ENCODE measurements at places on chromosomes 3 and 15. TPM values are rescaled to one million over a fixed set of nuclear protein-coding genes. Genes with fewer than 3 reads are reported as not detected.

DNA sequence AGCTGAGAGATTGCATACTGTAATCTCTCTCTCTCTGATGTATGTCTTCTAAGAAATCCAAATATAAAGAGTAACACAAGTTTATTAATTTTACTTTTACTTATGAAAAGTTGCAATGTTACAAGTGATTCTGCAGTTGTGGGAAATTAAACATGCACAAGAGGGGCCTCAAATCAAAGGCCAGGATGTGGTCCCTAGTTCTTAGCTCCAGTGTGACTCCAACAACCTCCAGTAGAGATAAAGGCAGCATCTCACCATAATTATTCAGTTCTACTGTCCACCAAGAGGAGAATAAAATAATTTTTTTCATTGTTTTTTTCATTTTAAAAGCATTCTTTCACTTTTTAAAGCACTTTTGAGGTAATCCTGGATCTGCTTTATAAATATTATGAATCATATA is 223.3 kb downstream of the RAP2B start:
- H3K27me3 ChIP-seq: no peaks in the 10 kb centered on the region
- H3K4me1 ChIP-seq: no peaks in the 10 kb centered on the region
- no peak overlapping the region for H3K27ac ChIP-seq
- DNase-seq: no peak
- H3K4me3 ChIP-seq: no peak overlapping the region

Gene NDUFB5
- total RNA-seq: 126 TPM

DNA sequence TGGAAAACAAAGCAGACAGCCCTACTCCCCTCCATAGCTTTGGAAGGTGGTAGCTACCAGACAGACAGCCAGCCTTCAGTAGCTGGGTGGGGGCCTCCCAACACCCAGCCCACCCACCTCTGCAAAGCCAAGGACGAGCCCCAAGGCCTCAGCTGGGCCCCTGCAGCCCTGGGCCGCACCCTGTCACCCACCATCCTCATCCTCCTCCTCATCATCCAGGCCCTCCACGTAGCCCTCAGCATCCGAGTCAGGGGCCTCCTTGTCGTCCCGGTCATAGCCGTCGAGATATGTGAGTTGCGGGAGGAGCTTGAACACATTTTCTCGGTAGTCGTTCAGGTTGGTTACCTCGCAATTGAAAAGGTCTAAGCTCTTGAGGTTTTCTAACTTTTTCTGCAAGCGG is 36.5 kb downstream of the ANP32A start:
- no peak overlapping the region for H3K4me3 ChIP-seq
- H3K27ac ChIP-seq: no peak overlapping the region
- no peaks in the 10 kb centered on the region for H3K27me3 ChIP-seq
- peaks cover 44% of the 10 kb centered on the region for H3K36me3 ChIP-seq

DNA sequence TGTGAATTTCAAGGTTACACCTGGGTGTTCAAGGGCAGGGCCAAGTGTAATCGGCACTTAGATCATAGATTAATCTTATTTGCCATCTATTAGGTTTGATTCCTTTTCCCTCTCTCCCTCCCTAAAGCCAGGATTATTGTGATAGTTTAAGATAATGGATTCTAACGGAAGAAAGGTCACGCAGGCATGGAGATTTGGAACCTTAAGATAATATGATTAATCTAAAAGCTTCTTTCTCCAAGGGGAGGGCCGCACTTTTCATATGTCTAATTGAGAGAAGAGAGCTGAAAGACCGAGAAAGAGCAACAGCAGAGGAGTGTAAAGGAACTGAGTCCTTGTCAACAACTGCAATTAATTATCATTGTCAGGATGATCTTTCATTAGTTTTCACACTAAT is 858.8 kb upstream of the NR2F2 start:
- no peak overlapping the region for H3K27ac ChIP-seq
- no peak for DNase-seq
- no peaks in the 10 kb centered on the region for H3K4me1 ChIP-seq
- no peaks in the 10 kb centered on the region for H3K36me3 ChIP-seq

DNA sequence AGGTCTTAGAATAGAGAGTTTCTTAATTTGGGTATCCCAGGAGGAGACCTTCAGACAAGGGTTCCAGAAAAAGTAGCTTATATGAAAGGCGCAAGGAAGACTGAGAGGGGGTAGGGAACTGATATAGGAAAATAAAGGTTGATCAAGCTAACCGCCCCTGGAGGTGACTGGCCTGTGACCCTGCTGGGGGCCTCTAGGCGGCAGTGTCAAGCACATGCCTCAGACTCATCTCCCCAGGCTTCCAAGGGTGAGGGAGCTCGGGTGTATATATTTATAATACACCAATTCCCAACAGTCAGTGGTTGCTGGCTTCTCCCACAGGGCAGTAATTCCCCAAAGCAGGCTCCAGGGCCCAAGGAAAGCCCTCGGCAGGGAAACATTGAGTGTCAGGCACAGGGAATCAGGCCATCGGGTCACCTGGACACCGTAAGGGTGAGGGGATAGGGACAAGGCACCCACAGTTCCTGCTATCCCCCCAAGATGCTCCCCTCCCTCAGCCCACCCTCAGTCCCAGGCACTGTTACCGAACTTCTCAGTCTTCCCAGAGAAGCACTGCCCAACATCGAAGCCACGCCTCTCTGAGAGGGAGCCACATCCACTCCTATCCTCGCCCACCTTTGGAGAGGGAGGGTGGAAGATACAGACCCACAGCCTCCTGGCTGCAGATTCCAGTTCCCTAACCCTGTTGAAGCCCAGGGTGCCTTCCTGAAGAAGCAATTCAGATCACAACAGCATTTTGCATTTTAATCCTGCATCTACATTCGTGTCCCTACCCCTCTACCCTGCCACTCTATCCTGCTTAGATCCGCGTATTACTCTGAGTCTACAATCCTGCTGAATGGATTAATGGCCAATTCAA is 19.5 kb upstream of the CAV3 start:
- no peaks in the 10 kb centered on the region for H3K36me3 ChIP-seq
- H3K27me3 ChIP-seq: no peaks in the 10 kb centered on the region
- no peak overlapping the region for H3K4me3 ChIP-seq
- H3K4me1 ChIP-seq: peaks cover 14% of the 10 kb centered on the region
- H3K27ac ChIP-seq: no peak overlapping the region

DNA sequence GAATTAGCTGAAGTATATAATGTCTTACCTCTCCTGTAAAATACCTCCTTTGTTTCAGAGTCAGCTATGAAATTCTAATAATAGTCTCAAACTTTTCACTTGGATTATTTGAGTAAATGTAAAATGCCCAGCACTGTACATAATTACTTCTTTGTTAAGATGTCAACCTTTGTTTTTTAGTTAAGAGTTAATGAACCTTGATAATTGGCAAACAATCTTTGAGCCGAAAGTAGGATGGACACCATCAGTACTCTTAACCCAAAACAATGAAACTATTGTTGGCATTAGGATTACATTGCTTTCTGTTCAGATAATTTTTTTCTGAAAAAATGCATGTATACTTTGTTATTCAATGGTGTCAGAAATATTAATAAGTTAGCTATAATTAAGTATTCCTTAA is 3.0 kb upstream of the NECTIN3 start:
- no peaks in the 10 kb centered on the region for H3K27me3 ChIP-seq
- no peak overlapping the region for H3K4me3 ChIP-seq
- H3K27ac ChIP-seq: no peak overlapping the region
- H3K4me1 ChIP-seq: peaks cover 10% of the 10 kb centered on the region

Gene BCHE
- not detected for total RNA-seq

Gene PLCD1
- 18.5 TPM for total RNA-seq

Gene MCF2L2
- 3.9 TPM for total RNA-seq

Gene PPP1R14D
- 0.33 TPM for total RNA-seq

- H3K36me3 ChIP-seq: no peaks in the 10 kb centered on the region
- DNase-seq: no peak
- no peak overlapping the region for H3K4me3 ChIP-seq
- H3K4me1 ChIP-seq: no peaks in the 10 kb centered on the region
- H3K27ac ChIP-seq: no peak overlapping the region
Measured at GRCh38 chr3:174495311-174495710, 363.8 kb upstream of the NAALADL2 start.

Gene LTF
- not detected for total RNA-seq

- no peaks in the 10 kb centered on the region for H3K36me3 ChIP-seq
- H3K4me3 ChIP-seq: no peak overlapping the region
- H3K27me3 ChIP-seq: no peaks in the 10 kb centered on the region
- DNase-seq: no peak
- no peak overlapping the region for H3K27ac ChIP-seq
- H3K4me1 ChIP-seq: no peaks in the 10 kb centered on the region
Measured at GRCh38 chr3:67037615-67038014, 39.5 kb downstream of the KBTBD8 start.

DNA sequence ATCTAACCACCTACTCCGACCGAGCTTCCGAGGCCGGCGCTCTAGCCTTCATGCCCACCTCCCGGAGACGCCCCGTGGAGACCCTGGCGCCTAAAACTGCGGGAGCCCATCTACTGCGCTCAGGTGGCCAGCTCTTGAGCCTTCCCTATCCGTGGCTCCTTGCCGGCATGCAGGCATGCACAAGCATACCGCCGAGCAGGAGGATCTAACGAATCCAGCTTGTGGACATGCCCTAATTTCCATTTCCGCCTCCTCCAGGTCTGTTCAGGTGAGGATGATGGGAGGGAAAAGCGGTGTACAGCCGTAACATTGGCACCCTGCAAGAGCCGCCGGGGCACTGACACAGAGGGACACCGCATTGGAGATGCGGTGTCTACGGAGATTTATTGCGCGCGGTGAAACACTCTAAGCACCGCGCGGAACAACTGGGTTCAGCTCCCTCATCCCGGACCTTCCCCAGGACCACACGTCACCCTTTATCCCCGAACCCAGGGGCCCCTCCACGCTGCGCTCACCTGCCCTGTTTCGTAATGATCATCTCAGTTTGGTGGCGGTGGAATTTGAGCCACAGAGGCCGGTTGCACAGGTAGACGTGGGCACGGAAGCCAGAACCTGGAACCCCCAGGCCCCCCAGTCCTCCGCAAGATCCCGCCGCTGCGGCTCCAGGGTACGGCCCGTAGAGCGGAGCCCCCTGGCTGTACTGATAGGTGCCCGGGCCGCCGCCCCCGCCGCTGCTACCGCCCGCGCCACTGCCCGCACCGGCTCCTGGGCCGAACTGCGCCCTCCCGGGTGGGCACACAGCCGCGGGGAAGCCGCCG is 1.0 kb downstream of the EOMES start:
- H3K36me3 ChIP-seq: no peaks in the 10 kb centered on the region
- H3K27me3 ChIP-seq: peaks cover 8% of the 10 kb centered on the region
- H3K4me3 ChIP-seq: peak overlapping the region; percentile 83
- H3K4me1 ChIP-seq: 0 out of 2 replicates have a peak, but pooled peaks cover 8% of the 10 kb centered on the region

Gene CCR3
- not detected for total RNA-seq

- H3K27ac ChIP-seq: no peak overlapping the region
- H3K4me3 ChIP-seq: no peak overlapping the region
- no peaks in the 10 kb centered on the region for H3K36me3 ChIP-seq
- DNase-seq: no peak
- peaks cover 5% of the 10 kb centered on the region for H3K4me1 ChIP-seq
- no peaks in the 10 kb centered on the region for H3K27me3 ChIP-seq
Measured at GRCh38 chr3:115113367-115113766, 33.7 kb downstream of the ZBTB20 start.

DNA sequence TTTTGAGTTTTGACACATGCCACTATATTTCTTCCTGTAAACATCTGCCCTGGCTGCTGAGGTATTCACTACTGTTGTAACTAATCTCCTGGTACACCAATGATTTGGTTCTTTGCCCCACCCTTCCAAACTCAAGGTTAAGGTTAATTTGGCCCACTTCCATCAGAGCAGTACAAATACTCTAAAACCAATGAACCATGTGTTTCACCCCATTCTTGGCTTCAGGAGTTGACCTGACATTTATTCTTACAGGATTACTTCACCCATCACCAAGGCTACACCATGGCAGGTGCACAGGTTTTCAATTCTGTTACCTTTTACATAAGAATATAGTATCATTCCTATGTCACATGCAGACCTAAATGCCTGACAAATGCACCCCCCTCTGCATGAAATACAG is 1179.9 kb downstream of the ZPLD1 start:
- no peak for DNase-seq
- H3K36me3 ChIP-seq: no peaks in the 10 kb centered on the region
- H3K4me3 ChIP-seq: no peak overlapping the region
- H3K27ac ChIP-seq: no peak overlapping the region
- H3K4me1 ChIP-seq: no peaks in the 10 kb centered on the region

DNA sequence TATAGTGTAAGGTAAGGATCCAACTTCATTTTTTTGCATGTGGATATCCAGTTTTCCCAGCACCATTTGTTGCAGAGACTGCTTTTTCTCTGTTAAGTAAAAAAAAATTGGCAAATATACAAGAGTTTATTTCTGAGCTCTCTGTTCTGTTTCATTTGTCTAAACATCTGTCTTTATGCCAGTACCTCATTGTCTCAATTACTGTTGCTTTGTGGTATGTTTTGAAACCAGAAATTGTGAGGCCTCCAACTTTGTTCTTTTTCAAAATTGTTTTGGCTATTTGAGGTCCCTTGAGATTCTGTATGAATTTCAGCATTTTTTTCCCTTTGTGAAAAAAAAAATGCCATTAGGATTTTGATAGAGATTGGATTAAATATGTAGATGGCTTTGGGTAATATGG is 150.5 kb downstream of the MINAR1 start:
- no peaks in the 10 kb centered on the region for H3K36me3 ChIP-seq
- H3K4me3 ChIP-seq: no peak overlapping the region
- peaks cover 53% of the 10 kb centered on the region for H3K27me3 ChIP-seq
- no peaks in the 10 kb centered on the region for H3K4me1 ChIP-seq

Gene ZCWPW2
- total RNA-seq: not detected

DNA sequence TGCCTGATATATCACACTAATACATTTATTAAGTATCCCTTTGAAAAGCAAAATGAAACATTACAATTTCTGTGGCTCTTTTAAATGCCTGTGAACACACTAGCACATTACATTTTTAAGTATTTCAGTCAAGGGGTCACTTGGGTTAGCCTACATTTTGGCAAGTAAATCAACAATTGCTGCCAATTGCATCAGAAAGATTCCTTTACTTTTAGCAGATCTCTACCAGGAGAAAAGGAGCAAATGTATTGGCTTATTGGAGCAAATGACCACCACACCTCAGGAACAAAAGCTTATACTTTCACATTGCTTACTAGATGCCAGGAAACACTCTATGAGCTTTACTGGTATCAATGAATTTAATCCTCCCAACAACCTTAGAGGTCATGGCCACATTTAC is 947.1 kb downstream of the FHIT start:
- no peaks in the 10 kb centered on the region for H3K36me3 ChIP-seq
- 0 out of 2 replicates have a peak, but pooled peaks cover 3% of the 10 kb centered on the region for H3K27me3 ChIP-seq
- no peak overlapping the region for H3K27ac ChIP-seq
- DNase-seq: no peak
- H3K4me1 ChIP-seq: no peaks in the 10 kb centered on the region

DNA sequence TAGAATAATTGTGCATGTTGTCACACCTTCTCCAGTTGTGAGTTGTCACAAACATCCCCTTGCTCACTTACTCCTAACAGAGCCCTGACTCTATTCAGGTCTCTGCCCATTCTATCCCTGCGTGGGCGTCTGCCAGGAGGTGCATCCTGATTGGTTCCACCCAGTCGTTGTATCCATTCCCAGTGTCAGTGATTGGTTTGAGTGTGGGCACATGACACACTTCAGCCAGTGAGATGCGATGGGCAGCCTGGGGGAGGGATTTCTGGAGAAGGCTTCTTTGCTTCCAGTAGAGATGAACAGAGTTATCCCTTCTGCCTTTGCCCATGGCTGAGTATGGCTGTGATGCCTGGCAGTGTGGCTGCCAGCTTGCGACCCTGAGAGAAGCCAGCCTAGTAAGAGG is 18.7 kb downstream of the PXYLP1 start:
- no peaks in the 10 kb centered on the region for H3K4me1 ChIP-seq
- no peaks in the 10 kb centered on the region for H3K36me3 ChIP-seq
- H3K27me3 ChIP-seq: no peaks in the 10 kb centered on the region
- no peak overlapping the region for H3K4me3 ChIP-seq
- H3K27ac ChIP-seq: no peak overlapping the region

Gene ZBTB38
- 19.6 TPM for total RNA-seq

GRCh38 chr3:159186581-159186980 is 384.7 kb downstream of the MFSD1 start:
- H3K27ac ChIP-seq: no peak overlapping the region
- no peaks in the 10 kb centered on the region for H3K36me3 ChIP-seq
- no peak for DNase-seq
- peaks cover 20% of the 10 kb centered on the region for H3K4me1 ChIP-seq

All from PC-3 (cell line).